Esophagus squamous epithelium (tissue), 5 donors: ENCODE measurements at places on chromosomes 3 and 15.

GRCh38 chr3:147007736-147008245 is 398.6 kb downstream of the ZIC4 start:
- no peak overlapping the region for H3K4me3 ChIP-seq
- H3K36me3 ChIP-seq = no peaks in the 10 kb centered on the region
- no peaks in the 10 kb centered on the region for H3K27me3 ChIP-seq

- no peak overlapping the region for H3K27ac ChIP-seq
- DNase-seq = no peak
- H3K4me1 ChIP-seq = no peaks in the 10 kb centered on the region
- H3K36me3 ChIP-seq = no peaks in the 10 kb centered on the region
- no peaks in the 10 kb centered on the region for H3K27me3 ChIP-seq
- H3K4me3 ChIP-seq = no peak overlapping the region
Observed at GRCh38 chr15:76982756-76983155, 12.2 kb upstream of the PSTPIP1 start.

- H3K4me1 ChIP-seq = no peaks in the 10 kb centered on the region
- no peak overlapping the region for H3K27ac ChIP-seq
- no peaks in the 10 kb centered on the region for H3K36me3 ChIP-seq
- H3K27me3 ChIP-seq = no peaks in the 10 kb centered on the region
- H3K4me3 ChIP-seq = no peak overlapping the region
Observed at GRCh38 chr3:172859041-172859440, 108.5 kb downstream of the ECT2 start.

- no peak for DNase-seq
- H3K27ac ChIP-seq = no peak overlapping the region
- H3K27me3 ChIP-seq = no peaks in the 10 kb centered on the region
- no peak overlapping the region for H3K4me3 ChIP-seq
- no peaks in the 10 kb centered on the region for H3K4me1 ChIP-seq
- H3K36me3 ChIP-seq = no peaks in the 10 kb centered on the region
Observed at GRCh38 chr3:101163554-101163953, 156.8 kb downstream of the IMPG2 start.

GRCh38 chr15:44670087-44670950 is 6.9 kb upstream of the SPG11 start:
- H3K4me1 ChIP-seq = no peaks in the 10 kb centered on the region
- H3K36me3 ChIP-seq = no peaks in the 10 kb centered on the region
- H3K4me3 ChIP-seq = no peak overlapping the region
- no peak for DNase-seq

- no peaks in the 10 kb centered on the region for H3K36me3 ChIP-seq
- no peaks in the 10 kb centered on the region for H3K27me3 ChIP-seq
- DNase-seq = no peak
- H3K27ac ChIP-seq = peak overlapping the region; percentile 73
- no peak overlapping the region for H3K4me3 ChIP-seq
Observed at GRCh38 chr3:187808527-187808895, 63.2 kb upstream of the BCL6 start.

DNA sequence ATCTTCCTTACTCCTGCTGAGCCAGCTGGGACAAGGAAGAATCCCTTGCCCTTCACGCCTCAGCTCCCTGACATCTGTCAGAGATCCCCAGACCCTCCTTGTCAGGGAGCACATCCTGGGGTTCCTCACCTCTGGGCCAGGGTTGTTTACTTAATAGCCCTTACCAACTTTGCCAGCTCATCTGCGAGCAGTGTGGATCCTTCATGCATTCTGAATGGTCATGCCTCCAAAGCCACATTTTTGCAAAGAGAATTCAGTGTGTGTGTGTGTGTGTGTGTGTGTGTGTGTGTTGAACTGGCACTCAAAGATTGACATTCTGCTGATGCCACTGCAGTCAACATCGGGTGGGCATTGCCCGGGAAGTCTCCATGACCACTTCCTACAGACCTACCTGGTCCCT is 112.6 kb downstream of the SLC49A4 start:
- H3K27me3 ChIP-seq = no peaks in the 10 kb centered on the region
- H3K4me3 ChIP-seq = no peak overlapping the region
- H3K36me3 ChIP-seq = no peaks in the 10 kb centered on the region
- no peaks in the 10 kb centered on the region for H3K4me1 ChIP-seq
- DNase-seq = no peak

DNA sequence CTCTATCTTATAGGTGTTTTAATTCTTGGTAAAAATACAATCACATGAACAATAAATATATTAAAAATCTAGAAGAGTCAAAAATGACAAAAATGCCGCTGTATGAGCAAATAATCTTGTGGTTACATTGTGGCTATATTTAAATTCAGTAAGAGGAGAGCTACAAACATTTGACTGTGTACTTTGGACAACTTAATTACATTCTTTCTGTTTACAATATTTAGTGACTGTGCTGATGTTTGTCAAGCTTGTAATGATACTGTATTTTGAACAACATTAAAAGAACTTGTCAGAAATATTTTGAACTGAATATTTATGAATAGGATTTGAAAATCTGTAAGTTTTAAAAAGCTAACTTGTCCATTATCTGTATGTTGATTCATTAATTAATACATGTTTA is 598.3 kb downstream of the SI start:
- H3K36me3 ChIP-seq = no peaks in the 10 kb centered on the region
- no peak overlapping the region for H3K27ac ChIP-seq
- no peaks in the 10 kb centered on the region for H3K27me3 ChIP-seq
- no peaks in the 10 kb centered on the region for H3K4me1 ChIP-seq

DNA sequence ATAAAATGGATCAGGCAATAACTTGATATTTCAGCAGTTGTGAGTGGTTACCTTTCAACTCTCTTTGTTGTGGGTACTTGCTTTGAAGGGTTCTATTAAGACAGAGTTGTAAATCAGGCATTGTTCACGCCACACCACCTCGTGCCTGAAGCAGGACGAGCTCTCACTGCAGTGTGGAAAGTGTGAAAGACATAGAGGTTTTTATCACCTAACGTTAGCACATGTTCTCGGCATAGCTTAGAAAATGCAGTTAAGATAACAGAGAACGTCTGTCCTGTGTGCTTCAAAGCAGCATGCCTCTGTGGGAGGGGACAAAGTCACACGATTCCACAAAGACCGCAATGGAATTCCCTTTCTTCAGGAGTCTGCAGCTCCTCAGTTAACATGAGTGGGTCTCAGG is 7.8 kb downstream of the ADAMTS17 start:
- no peak for DNase-seq
- no peak overlapping the region for H3K27ac ChIP-seq
- no peaks in the 10 kb centered on the region for H3K4me1 ChIP-seq
- H3K36me3 ChIP-seq = no peaks in the 10 kb centered on the region
- H3K27me3 ChIP-seq = no peaks in the 10 kb centered on the region

- peaks cover 98% of the 10 kb centered on the region for H3K4me1 ChIP-seq
- H3K27me3 ChIP-seq = no peaks in the 10 kb centered on the region
- H3K27ac ChIP-seq = peak overlapping the region; percentile 90
- no peak for DNase-seq
Observed at GRCh38 chr3:58013099-58013498, 4.9 kb downstream of the FLNB start.

GRCh38 chr15:73010154-73011152 is 41.8 kb upstream of the NEO1 start:
- no peak overlapping the region for H3K4me3 ChIP-seq
- H3K27me3 ChIP-seq = no peaks in the 10 kb centered on the region
- H3K36me3 ChIP-seq = no peaks in the 10 kb centered on the region
- DNase-seq = no peak
- no peaks in the 10 kb centered on the region for H3K4me1 ChIP-seq
- H3K27ac ChIP-seq = no peak overlapping the region

GRCh38 chr3:109648027-109648426 is 310.7 kb upstream of the DPPA4 start:
- no peaks in the 10 kb centered on the region for H3K27me3 ChIP-seq
- H3K4me3 ChIP-seq = no peak overlapping the region
- H3K4me1 ChIP-seq = no peaks in the 10 kb centered on the region

GRCh38 chr3:52428151-52429005 is 16.5 kb downstream of the SEMA3G start:
- H3K27ac ChIP-seq = no peak overlapping the region
- no peaks in the 10 kb centered on the region for H3K36me3 ChIP-seq
- DNase-seq = no peak
- peaks cover 4% of the 10 kb centered on the region for H3K4me1 ChIP-seq
- no peak overlapping the region for H3K4me3 ChIP-seq

GRCh38 chr15:66065325-66065724 is 188.2 kb downstream of the MEGF11 start:
- H3K27ac ChIP-seq = no peak overlapping the region
- peaks cover 26% of the 10 kb centered on the region for H3K27me3 ChIP-seq
- no peak for DNase-seq
- no peak overlapping the region for H3K4me3 ChIP-seq

- peaks cover 57% of the 10 kb centered on the region for H3K4me1 ChIP-seq
- H3K36me3 ChIP-seq = no peaks in the 10 kb centered on the region
- no peaks in the 10 kb centered on the region for H3K27me3 ChIP-seq
- H3K27ac ChIP-seq = peak overlapping the region; percentile 83
- no peak for DNase-seq
Observed at GRCh38 chr15:40343512-40343911, 2.8 kb upstream of the CCDC9B start.

DNA sequence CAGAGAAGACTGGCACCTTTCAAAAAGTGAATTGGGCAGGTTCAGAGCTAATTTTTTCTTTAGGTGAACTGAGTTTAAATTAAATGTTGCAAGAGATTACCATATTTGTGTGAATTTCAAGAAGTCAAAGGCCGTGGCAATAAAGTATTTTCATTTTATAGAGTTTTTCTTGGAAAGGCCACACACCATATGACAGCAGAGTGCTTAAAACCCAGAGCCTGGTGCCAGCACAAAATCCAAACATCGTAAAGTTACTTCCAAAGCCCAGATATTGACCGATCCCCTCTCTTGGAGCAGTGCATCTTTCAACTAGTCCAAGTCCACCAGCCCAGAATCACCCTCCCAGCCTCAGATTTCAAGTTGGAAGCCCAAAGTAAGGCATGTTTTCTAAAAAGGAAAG is 164.5 kb downstream of the VGLL4 start:
- peak overlapping the region; percentile 71 for H3K27ac ChIP-seq
- H3K4me1 ChIP-seq = peaks cover 63% of the 10 kb centered on the region

DNA sequence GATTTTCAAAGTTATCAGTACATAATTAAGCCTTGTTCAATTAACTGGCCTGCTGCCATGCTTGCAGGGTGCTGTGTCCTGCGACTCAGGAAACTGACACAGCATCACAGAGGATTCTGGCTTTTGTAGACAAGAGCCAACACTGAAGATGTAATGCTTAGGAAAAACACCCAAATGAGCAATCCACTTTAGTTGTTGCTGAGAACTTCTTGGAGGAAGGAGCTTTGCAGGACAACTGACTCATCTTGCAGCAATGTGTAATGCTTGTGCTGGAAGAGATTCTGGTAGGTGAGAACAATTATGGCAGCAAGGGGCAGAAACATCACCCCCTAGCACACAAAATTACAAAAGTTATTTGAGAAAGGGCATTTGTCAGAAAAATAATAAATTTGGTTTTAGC is 67.6 kb downstream of the NLGN1 start:
- H3K27me3 ChIP-seq = no peaks in the 10 kb centered on the region
- H3K36me3 ChIP-seq = no peaks in the 10 kb centered on the region
- no peak overlapping the region for H3K27ac ChIP-seq

DNA sequence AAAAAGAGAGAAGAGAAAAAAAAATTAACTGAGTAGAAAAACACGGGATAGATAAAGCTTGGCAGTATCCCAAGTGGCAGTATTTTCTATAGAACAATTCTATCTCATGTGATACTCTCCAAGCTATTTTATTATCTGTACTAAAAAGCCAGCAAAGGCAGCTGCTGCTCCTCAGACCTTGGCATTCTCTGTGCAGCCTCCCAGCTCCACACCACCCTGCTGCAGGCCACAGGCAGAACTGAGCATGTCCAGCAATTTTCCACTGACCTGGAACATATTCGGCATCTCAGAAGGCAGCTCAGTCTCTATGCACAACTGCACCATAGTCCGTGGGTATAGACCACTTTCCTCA is 1161.4 kb downstream of the IGSF11 start:
- no peak overlapping the region for H3K27ac ChIP-seq
- H3K36me3 ChIP-seq = no peaks in the 10 kb centered on the region
- no peaks in the 10 kb centered on the region for H3K4me1 ChIP-seq
- DNase-seq = no peak
- no peak overlapping the region for H3K4me3 ChIP-seq
- H3K27me3 ChIP-seq = no peaks in the 10 kb centered on the region

GRCh38 chr15:69725957-69726356 is 273.3 kb downstream of the RPLP1 start:
- H3K4me1 ChIP-seq = peaks cover 4% of the 10 kb centered on the region
- no peak for DNase-seq
- no peak overlapping the region for H3K4me3 ChIP-seq
- H3K27ac ChIP-seq = no peak overlapping the region

DNA sequence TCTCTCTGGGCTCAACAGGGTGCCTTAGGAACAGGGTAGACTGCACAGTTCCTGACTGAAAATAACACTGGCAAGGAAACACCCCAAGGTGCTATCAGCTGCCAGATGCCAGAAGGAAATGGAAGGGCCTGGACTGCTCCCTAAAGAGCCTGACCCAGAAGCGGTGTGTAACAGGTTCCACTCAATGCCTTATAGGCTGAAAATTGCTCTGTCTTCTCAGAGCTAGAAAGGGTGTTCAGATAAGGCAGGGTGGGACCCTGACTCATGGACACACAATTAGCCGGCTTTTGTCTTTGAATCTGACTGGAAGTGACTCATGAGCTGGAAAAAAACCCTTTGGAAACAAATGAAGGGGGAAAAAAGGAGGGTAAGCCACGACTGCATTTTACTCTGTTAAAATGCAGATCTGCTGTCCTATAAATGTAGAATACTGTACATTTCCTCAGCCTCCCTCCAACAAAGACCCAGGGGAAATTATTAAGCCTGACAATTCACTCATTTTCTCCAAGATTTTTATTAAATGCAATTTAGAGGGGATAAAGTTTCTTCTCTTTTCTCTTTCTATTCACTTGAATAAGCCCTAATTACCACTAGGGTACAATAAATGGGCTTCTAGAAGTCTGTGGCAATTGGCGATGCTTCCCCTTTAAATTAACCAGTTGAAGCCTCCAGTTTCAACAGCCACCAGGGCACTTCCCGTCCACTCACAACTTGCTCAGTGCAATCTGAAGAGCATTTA is 160.2 kb upstream of the TBL1XR1 start:
- peak overlapping the region; percentile 96 for H3K27ac ChIP-seq
- no peaks in the 10 kb centered on the region for H3K27me3 ChIP-seq
- H3K4me1 ChIP-seq = peaks cover 63% of the 10 kb centered on the region
- no peaks in the 10 kb centered on the region for H3K36me3 ChIP-seq

- H3K27me3 ChIP-seq = no peaks in the 10 kb centered on the region
- H3K4me3 ChIP-seq = no peak overlapping the region
- H3K27ac ChIP-seq = peak overlapping the region; percentile 30
- H3K36me3 ChIP-seq = no peaks in the 10 kb centered on the region
Observed at GRCh38 chr15:57606816-57607215, 15.1 kb downstream of the MYZAP start.
